ENCODE measurements at places on chromosomes 4 and X.

DNA sequence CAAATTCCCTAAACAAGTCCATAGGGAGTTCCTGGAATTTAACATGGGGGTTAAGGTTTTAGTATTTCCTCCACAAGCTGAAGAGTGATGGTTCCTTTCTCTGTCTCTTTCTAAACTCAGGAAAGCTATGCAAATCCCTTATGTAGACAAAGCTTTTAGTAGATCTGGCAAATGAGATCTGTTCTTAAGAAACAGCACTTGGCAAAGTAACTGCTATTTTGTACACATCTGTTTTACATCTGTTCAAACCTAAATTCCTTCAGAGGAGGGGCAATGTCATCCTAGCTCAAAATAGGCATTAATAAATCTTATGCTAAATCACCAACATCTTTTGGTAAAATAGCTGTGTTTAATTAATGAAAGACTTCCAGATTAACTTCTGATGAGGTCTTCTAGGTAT lies 137.8 kb upstream of the TBC1D9 start:
- no peak for DNase-seq

DNA sequence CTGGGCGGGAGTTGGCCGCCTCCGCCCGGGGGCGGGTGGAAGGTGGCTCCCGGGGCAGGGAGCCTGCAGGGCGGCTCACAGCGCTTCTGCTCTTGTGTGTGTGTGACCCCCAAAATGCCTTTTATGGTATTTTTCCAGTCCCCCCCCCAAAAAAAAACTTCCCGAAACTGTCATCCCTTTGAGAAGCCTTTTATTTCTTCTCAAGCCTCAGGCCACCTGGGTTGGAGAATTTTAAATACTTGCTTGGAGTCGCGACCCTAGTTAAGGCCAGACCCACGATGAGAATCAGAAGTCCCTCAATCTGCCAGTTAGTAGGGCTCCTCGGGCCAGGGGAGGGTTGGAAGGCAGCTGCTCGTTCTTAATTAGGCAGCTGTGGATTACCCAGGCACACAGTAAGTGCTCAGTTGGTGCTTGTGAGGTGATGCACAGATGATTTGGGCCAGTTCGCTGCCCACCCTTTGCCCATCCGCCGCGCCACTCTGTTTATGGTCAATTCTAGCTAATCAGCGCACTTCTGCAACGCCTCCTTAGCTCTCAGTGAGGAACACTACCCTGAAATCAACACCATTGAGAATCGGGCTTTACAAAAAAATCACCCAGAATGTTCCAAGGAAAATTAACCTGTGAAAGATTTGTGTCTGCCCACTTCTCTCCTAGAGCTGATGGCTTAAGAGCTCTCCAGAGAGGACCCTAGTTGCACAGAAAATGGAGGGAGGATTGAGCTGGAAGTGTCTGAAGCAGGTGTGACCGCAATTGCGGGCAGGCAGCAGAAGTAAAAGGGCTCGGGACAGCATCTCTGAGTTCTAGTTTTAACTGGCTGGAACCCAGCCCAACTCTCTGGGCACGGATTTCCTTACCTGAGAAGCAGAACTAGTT lies 648 bp upstream of the SCD5 start:
- no peak for DNase-seq

DNA sequence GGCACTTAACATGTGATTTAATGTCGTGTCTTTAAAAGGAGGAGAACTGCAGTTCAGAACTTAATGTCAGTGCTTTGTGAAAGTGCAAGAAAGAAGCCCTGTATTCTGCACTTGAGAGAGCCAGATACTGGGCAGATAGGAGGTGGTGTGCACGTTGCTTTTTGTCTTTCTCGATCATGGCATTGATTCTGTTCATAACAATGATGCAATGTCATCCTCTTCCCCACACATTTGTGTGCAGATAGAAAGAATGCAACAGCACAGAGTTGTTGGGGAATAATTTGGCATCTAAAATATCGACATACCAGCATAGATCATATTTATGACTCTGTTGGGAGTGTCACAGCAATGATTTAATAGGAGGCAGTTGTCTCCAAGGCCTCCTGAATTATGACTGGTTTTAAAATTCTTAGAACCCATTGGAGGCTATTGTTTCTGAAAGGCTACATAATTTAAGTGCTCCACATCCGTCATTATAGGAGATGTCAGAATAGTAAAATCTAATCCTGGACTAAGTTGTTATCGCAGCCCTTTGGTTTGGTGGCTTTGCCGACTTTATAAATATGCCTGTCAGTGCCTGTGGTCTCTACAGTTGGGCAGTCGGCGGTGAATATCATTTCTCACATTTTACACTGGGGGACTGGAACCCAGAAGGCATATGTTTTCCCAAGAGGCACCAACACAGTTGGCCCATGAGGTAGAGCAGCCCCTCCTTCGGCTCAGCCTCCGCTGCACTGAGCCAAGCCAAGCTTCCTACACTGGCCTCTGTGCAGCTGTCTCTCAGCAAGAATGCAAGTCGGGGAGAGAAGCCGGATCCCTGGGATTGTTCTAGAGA lies 124.9 kb downstream of the PTTG2 start:
- no peak for DNase-seq

- DNase-seq: peak; percentile 53
These were observed 944 bp downstream of the SNX25 start for GRCh38 chr4:185210102-185210981.

- DNase-seq: no peak
These were observed 2.7 kb upstream of the XKRX start for GRCh38 chrX:100931218-100931924.

- no peak for DNase-seq
These were observed 671.8 kb downstream of the PCDH7 start for GRCh38 chr4:31391976-31392375.

GRCh38 chr4:138087066-138087719 lies 155.0 kb downstream of the SLC7A11 start:
- no peak for DNase-seq

GRCh38 chrX:101395789-101396188 lies 5.0 kb downstream of the RPL36A start:
- no peak for DNase-seq

DNA sequence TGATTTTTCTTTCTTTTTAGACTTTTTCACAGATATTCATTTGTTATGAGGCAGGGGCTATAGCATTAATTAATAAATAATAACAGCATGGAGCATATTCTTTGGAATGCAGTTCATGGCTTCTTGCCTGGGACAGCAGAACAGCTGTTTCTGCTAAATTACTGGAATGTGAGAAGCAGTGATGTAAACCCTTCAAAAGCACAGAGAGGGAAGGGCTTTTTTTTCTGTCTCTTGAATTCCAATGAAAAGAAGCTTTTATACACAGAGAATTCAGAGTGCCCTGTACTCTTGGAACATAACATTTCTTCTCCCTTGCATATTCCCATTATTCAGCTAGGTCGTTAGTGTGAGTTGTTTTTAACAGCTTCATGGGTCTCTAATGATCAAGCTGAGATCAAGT lies 28.5 kb upstream of the ANK2 start:
- DNase-seq: no peak

DNA sequence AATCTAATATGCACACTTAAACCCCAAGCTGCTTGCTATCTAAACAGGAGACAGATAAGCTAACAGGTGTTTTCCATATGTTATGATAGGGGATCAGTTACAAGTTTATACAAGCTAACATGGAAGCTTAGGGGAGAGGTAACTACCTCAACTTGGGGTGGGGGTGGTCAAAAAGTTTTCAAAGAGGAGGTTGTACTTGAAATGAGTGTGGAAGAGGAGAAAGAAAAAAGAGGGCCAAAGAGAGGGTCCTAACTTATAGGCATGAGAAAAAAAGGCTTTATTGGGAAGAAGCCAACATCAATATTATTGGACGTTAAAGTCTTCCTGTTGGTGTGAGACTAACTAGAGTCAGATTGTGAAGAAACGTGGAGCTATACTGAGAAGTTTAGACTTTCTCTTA lies 205.9 kb downstream of the NDST4 start:
- DNase-seq: no peak

DNA sequence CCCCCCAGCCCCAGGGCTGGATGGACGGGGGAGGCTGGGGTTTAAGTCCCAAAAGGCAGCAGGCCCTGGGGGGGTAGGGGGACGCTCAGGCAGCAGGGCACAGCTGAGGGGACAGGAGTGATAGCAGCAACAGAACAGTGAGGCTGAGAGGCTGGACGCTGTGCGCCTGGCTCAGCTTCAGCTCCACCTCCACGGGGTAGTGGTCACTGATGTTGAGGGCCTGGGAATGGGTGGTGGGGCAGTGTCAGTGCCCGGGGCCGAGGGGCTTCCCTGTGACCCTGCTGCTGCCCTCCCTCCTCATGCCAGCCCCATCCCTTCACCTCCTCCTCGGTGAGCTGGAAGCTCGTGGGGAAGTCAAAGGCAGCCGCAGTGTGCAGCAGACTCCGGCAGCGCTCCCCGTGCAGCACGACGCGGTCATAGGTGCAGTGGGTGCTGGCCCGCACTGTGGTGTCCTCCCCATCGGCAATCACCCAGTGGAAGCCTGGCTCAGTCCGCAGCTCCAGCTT lies 4.5 kb downstream of the RPL10 start:
- DNase-seq: no peak

DNA sequence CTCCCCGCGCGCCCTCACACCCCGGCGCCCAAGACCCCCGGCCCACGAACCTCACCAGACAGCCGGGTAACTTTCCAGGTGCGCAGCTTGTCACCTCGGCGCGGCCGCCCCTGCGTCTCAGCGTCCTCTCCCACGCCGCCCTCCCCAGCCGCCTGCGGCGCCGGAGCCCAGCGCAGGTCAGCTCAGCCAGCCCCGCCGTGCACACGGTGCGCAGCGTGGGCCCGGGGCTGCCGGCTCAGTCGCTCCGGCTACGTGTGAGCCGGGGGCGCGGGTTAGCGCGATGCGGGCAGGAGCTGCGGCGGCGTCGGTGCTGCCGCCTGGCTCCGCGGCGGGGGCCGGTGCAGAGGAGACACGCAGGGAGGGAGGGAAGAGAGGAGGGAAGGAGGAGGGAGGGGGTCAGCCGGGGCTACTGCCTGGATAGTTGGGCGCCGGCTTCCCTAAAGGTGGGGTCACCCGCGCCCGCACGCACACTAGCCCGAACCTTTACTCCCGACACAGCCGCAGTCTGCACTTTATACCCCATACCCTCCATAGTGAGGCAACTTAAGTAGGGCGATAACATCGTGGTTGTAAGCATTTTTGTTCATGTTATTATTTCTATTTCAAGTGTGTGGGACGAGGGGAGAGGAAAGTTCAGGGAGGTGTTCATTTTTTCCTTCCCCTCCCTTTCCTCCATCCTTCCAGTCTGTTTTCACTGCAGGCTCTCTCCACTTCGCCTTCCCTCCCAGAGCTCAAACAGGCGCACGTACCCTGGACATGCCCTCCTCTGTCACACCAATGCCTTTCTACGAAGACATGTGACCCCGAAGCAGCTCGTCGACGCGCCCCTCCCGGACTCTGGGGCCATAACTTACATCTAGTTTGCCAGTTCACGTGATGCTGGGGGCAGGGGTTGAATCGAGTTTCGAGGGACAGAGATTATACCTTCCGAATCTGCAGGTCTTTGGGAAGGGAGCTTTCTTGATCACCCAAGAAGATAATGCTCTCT lies at the start of gene PRKG2:
Gene PRKG2, minus strand, starts transcription at position 342 of the 988 bp plus-strand sequence. CDS start 10,175 bp downstream, outside the sequence.
- no peak for DNase-seq

- DNase-seq: peak; percentile 39
These were observed 977 bp downstream of the MAGEE1 start for GRCh38 chrX:76428243-76429130.

DNA sequence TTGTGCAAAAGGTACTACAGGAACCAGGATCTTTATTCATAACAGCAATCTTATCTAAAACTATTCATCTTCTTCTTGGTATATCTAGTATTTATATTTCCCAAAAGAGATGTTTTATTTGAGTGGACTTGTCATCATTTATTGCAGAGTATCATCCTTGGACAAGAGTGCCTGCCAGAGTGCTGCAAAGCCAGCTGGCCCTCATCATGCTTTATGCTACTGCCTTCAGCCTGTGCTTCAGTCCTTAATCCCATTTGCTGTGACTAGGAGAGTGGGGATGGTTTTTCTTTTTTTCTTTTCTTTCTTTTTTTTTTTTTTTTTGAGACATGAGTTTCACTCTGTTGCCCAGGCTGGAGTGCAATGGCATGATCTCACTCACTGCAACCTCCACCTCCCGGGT lies 33.5 kb upstream of the ELF2 start:
- no peak for DNase-seq

- no peak for DNase-seq
These were observed 287.7 kb upstream of the EMCN start for GRCh38 chr4:100805538-100805937.

- no peak for DNase-seq
These were observed 277.9 kb downstream of the ADGRA3 start for GRCh38 chr4:22237846-22238494.

GRCh38 chr4:169815606-169816005 lies 57.9 kb upstream of the HPF1 start:
- no peak for DNase-seq

- DNase-seq: no peak
These were observed 422.8 kb upstream of the PABPC4L start for GRCh38 chr4:134624365-134624764.

- no peak for DNase-seq
These were observed 119.7 kb upstream of the NWD2 start for GRCh38 chr4:37124800-37125199.

All from ureter (tissue), 1 donor.